ENCODE measurements at places on chromosomes 12 and 14.

DNA sequence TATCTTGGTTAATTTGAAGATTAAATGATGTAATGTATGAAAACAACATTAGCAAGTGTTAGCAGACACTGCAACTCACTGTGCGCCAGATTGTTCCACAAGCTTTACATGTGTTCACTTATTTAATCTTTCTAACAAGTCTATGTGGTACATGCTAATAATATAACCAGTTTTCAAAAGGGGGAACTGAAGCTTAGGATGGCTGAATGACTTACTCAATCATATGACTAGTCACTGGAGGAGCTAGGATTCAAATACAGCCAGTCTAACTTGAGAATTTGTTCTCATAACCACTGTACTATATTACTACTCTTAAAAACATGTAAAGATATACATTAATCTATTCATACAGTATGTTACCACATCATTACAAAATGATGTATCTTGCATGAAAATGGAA is 60.5 kb upstream of the LRIG3 start:
- H3K36me3 ChIP-seq, result no peaks in the 10 kb centered on the region
- H3K4me3 ChIP-seq, result no peak overlapping the region
- no peaks in the 10 kb centered on the region for H3K4me1 ChIP-seq

DNA sequence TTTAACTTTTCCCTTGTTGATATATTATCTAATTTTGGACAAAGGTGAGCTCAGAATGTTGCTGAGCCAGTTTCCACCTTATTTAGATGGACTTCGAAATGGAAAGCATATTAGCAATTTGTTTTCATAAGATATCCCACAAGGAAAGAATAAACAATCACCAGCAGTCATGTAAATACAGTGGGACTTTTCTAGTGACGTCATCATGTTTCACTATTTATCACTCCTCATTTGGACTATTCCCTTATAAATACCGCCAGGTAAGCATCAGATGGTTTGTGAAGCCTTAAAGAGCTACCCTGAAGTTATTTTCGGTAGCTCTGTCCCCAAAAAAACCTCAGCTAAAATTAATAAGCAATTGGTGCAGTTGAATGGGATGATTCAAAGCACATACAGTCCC is 110.7 kb downstream of the PTPRR start:
- no peak overlapping the region for H3K27ac ChIP-seq
- no peaks in the 10 kb centered on the region for H3K27me3 ChIP-seq
- no peaks in the 10 kb centered on the region for H3K4me1 ChIP-seq
- H3K4me3 ChIP-seq, result no peak overlapping the region
- no peak for DNase-seq
- H3K36me3 ChIP-seq, result no peaks in the 10 kb centered on the region

GRCh38 chr12:57611108-57611826 is at the start of gene ARHGEF25:
Gene ARHGEF25, plus strand, starts transcription at chr12:57611435. Its CDS starts 460 bp downstream, at chr12:57611895.
- H3K27ac ChIP-seq, result peak within 1 kb of the TSS; percentile 71
- peaks cover 5% of the 10 kb centered on the region for H3K27me3 ChIP-seq
- H3K36me3 ChIP-seq, result peaks cover 28% of the 10 kb centered on the region
- peaks cover 6% of the 10 kb centered on the region for H3K4me1 ChIP-seq
- DNase-seq, result peak; percentile 70
- H3K4me3 ChIP-seq, result peak within 1 kb of the TSS; percentile 84

DNA sequence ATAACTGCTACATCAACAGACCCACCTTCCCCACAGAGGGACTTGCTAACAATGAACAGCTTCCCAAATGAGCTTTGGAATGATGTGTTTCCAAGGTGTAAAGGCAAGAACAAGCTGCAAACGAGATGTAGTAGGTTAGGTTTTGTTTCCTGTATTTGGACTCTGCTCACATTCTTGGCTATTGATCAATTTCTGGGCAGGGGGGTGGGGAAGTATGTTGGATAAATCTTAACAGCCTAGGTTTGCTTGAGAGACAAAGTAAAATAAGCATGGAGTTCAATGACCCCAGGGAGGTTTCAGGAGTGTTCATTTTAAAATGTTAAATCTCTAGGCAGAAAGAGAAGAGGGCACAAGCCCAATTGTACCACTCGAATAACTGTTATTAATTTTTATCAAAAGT is 146.6 kb downstream of the DPY19L2 start:
- H3K27ac ChIP-seq, result no peak overlapping the region
- no peak overlapping the region for H3K4me3 ChIP-seq
- H3K27me3 ChIP-seq, result no peaks in the 10 kb centered on the region
- no peaks in the 10 kb centered on the region for H3K36me3 ChIP-seq
- H3K4me1 ChIP-seq, result no peaks in the 10 kb centered on the region
- DNase-seq, result no peak

DNA sequence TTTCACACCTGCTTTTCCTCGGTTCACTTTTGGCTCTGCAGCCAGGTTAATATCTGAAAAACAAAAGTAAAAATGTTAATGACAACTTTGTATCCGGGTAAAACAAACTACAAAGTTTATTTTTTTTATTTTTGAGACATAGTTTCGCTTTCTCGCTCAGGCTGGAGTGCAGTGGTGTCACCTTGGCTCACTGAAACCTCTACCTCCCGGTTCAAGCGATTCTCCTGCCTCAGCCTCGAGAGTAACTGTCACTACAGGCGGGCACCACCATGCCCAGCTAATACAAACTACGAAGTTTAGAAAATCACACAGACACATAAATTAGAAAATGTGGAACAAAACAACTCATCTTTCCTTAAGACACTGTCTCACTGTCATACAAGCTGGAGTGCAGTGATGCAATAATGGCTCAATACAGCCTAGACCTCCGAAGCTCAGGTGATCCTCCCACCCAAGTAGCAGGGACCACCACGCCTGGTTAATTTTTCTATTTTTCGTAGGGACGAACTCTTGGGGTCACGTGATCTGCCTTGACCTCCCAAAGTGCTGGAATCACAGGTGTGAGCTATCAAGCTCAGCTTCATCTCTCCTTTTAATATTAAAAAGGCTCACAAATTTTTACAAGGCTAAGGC is 38.1 kb downstream of the HNRNPC start:
- peaks cover 100% of the 10 kb centered on the region for H3K36me3 ChIP-seq
- no peaks in the 10 kb centered on the region for H3K27me3 ChIP-seq
- no peak overlapping the region for H3K27ac ChIP-seq
- no peak for DNase-seq
